ENCODE measurements at places on chromosomes 2 and 18. TPM values are rescaled to one million over a fixed set of nuclear protein-coding genes. Genes with fewer than 3 reads are reported as not detected.

The STARD6 gene
- not detected for total RNA-seq

The SLC14A1 gene
- total RNA-seq, result 0.46 TPM

The CYP26B1 gene
- 9.5 TPM for total RNA-seq

The MYO3B gene
- 0.06 TPM for total RNA-seq

The POTEJ gene
- 0.10 TPM for total RNA-seq

The FAP gene
- total RNA-seq, result 1.3 TPM

The GALNT14 gene
- total RNA-seq, result not detected

The REG3A gene
- not detected for total RNA-seq

The HOXD13 gene
- total RNA-seq, result 1.1 TPM

The PARD3B gene
- 56.8 TPM for total RNA-seq

The TMEM200C gene
- total RNA-seq, result 2.1 TPM

The IL36B gene
- not detected for total RNA-seq

The ADAM17 gene
- total RNA-seq, result 22.8 TPM

The AQP12A gene
- total RNA-seq, result 18.9 TPM

The SCN3A gene
- total RNA-seq, result 2.6 TPM

The UPP2 gene
- not detected for total RNA-seq

The ASXL3 gene
- total RNA-seq, result 8.5 TPM

The SGPP2 gene
- total RNA-seq, result 101 TPM

The SGO2 gene
- total RNA-seq, result 8.5 TPM

The IL36A gene
- not detected for total RNA-seq

The SNTG2 gene
- 2.8 TPM for total RNA-seq

The PKDCC gene
- total RNA-seq, result 80.7 TPM

The RAPH1 gene
- total RNA-seq, result 50.4 TPM

The MAP2 gene
- 8.4 TPM for total RNA-seq

The SLC4A3 gene
- 0.29 TPM for total RNA-seq

The REG1B gene
- total RNA-seq, result not detected

The ACVR2A gene
- 19.7 TPM for total RNA-seq

The WDR33 gene
- 43.3 TPM for total RNA-seq

The RRM2 gene
- total RNA-seq, result 8.5 TPM

The STPG4 gene
- not detected for total RNA-seq

The PCARE gene
- not detected for total RNA-seq

Data from mucosa of descending colon (tissue), 3 donors.